ENCODE measurements at places on chromosomes 2 and 18.

DNA sequence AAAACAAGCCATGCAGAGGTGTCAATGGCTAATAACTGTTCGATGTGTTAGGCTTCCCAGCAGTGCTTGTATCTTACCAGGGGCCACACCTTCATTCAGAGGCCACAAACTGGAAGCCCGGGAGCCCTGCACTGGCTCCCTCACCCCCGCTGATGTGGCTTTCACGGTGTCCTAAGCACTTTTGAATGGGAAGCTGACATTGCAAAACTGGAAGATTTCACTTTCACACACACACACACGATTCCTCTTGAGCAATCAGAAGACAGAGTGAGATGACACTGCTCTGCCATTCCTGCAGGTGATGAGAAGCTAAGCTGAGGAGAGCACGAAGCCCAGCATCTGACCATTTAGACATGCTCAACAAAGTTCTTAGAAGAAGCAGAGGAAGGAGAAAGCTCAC lies 8.6 kb upstream of the ZNF407 start:
- no peak for DNase-seq

DNA sequence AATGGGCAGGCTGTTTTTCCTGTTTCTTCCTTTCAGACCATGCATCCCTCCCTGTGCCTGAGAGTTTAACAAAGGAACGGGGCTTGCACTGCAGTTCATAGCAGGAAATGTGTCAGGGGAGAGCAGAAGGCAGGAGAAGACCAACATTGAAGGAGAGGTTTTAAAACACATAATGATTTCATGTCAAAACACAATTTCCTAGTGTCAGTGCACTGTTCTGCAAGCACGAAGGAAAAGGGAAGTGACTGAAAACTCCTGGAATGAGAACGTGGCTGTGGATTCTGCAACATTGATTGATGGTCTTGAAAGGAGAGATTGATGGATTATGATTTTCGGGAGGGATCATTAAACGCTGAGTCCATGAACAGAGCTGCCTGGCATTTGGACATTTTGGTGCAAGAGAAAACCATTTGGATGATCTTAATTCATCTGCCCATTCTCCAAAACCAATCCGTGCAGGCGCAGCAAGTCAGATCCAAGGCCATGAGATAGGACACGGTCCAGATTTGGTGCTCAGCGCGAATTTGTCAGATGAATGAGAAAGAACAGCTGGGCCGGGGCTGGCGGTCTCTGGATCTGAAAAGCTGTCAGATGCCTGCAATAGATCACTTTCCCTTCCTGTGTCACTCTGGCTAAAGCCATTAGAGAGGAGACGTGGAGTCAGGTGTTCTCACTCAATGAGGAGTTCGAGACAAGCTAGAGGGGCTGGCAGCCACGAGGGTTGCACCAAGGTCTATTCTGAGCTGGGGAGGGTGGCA lies 38.4 kb downstream of the C1QL2 start:
- DNase-seq, result no peak

DNA sequence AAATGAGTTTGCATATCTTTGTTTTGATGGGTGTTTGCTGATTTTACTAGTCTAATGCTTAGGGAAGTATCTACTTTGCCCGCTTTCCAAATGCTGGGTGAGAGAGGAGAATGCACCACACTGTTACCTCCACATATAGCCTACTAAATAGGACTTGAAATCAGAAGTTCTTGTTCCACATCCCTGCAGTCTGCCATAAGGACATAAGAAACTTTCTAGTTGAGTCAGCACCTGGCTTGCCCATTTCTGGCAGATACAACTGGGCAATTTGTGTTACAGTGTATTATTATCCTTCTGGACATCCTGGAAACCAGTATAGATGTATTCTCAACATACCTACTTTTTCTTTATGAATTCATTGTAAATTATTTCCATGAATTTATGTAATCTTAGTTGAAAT lies 29.5 kb downstream of the ANXA4 start:
- no peak for DNase-seq

DNA sequence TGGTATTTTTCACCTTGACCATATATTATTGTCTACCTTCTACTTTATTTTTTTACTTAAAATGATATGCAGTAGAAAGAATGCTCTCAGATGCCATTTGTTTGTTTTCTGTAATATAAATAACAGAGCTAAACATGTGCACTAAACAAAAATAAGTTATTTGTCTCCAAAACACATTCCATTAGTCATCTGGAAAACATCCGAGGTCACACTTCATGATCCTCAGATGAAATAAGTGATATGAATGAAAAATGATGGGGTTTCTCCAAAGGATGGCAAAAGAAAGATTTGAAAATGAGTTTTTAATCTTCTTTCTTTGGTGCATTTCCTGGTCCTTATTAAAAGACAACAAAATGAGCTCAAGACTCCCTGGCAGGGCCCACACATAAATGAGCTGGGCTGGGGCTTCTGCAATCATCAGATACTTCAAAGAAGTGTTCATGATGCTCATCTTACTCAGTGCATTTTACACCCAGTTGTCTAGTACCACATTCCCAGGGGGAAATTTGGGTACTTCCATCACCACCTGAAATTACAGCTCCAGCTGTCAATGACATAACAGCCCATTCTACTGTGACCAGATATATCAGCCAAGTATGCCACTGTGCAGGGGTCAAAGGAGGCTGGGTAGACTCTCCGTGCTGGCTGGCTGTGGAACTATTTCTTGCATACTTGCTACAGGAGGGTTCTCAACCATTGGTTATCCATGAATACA lies 283.5 kb downstream of the PID1 start:
- DNase-seq, result no peak

GRCh38 chr2:106886916-106887758 lies 1.2 kb upstream of the ST6GAL2 start:
- DNase-seq, result no peak

- DNase-seq, result no peak
These were observed 336.5 kb upstream of the MMADHC start for GRCh38 chr2:149924028-149924427.

DNA sequence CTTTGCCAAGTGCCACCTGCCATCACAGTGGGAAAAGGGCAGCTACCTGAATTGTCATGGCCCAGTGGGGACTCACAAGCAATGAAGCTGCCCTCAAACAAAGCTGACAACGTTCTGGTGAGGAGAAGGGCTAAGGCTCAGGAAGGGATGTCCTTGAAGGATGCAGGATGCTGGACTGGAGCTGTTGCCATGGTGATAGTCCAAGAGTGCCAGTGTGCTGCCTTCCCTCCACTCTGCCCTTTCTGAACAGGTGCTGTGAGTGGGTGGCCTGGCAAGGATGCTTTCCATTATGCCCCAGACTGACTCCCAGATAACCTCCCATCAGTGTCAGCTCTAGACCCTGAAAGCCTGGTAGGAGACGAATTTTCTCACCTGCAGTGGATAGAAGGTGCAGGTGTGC lies 137.8 kb upstream of the GYPC start:
- no peak for DNase-seq

DNA sequence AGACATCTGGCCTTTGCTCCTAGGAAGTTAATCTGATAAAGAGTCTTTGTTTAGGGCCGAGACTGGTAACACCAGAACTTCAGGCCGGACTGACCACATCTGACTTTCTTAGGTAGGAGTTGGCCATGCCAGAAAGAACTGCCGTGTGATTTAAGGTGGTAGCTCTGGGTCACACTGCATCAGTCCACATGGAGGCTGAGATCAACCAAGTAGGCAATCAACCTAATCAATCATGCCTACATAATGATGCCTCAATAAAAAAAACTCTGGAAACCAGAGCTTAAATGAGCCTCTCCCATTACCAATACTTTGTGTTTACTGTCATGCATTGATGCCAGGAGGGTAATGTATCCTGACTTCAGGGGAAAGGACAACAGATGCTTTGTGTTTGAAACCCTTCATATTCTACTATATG lies 44.1 kb upstream of the ORC2 start:
- no peak for DNase-seq

DNA sequence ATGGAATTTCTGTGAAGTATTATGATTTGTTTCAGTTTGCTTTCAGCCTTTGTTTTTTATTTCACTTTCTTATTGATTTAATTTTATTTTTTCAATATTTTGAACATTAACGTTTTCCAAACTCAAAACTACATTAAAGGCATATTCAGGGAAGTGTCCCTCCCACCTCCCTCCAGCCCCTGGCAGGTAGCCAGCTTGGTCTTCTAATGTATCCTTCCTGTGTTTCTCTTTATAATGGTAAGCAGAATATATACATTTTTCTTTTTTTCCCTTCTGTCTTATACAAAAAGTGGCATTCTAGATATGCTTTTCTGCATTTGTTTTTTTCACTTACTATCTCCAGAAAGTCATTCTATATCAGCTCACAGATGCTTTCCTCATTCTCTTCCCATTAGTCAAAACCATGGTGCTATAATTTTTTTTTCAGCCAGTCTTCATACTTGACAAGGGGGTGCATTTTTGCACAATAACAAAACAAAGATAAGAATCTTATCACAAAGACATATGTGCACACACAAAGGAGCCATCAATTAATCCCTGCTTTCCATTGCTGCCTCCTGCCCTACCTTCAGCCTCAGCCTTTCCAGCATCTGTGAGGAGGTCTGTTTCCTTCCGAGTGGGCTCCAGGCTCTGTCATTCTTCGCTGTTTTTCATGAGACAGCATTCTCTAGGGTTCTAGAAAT lies 33.7 kb upstream of the TMEM177 start:
- no peak for DNase-seq

GRCh38 chr2:159051661-159052060 lies 83.2 kb downstream of the TANC1 start:
- no peak for DNase-seq

- DNase-seq, result no peak
These were observed 114.6 kb downstream of the DOCK10 start for GRCh38 chr2:224927646-224928173.

- no peak for DNase-seq
These were observed 36.3 kb downstream of the TPRKB start for GRCh38 chr2:73700661-73701447.

DNA sequence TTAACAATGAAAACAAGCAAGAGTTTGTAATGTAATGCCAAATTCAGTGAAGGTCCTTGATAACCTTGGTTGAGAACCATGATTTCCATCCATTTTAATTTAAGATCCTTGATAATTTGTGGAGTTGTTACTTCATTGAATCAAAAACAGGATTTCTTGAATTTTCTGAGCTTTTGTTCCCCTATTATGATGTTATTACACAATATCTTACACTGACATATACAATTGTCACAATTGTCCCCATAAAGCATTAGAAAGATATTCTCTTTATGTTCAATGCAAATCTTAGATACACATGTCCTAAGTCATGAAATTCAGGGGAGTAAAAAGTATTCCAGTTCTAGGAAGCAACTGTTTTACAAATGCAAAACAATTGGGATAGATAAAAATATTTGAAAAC lies 83.6 kb downstream of the ARHGEF33 start:
- DNase-seq, result no peak

- DNase-seq, result no peak
These were observed 22.0 kb downstream of the RELCH start for GRCh38 chr18:62209046-62209445.

- no peak for DNase-seq
These were observed 82.8 kb upstream of the CPO start for GRCh38 chr2:206856513-206856912.

- no peak for DNase-seq
These were observed 171.2 kb downstream of the ACOXL start for GRCh38 chr2:110903548-110903947.

DNA sequence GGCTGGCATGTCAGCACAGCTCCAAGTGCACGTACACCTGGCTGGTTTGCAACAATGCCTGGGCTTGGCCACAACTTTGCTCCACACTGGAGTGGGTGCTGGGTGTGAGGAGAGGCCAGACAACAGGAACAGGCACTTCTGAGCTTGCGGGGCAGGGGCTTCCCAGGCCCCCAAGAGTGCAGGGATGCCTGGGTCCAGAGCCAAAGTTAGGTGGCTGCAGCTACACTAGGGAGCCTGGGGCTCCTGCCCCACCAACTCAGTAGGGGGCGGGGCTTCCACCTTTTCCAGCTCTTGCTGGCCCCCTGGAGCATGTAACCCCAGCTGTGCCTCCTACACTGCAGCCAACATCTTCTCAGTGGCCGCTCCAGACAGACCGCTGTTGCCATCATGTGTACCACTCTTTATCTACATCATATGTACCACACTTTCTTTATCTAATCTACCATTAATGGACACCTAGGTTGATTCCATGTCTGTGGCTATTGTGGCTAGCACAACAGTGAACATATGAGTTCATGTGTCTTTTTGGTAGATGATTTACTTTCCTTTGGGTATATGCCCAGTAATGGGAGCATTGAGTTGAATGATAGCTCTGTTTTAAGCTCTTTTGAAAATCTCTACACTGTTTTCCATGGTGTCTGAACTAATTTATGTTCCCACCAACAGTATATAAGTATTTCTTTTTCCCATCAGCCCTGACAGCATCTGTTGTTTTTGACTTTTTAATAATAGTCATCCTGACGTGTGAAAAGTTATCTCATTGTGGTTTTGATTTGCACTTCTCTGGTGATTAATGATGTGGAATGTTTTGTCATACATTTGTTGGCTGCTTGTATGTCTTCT lies 87.9 kb downstream of the ZNF804A start:
- no peak for DNase-seq

Measured in activated CD8-positive, alpha-beta memory T cell treated with anti-CD3 and anti-CD28 coated beads for 48 hours (primary cell).